ENCODE measurements at places on chromosomes 1 and 21. TPM values are rescaled to one million over a fixed set of nuclear protein-coding genes. Genes with fewer than 3 reads are reported as not detected.

Gene AXDND1
- total RNA-seq = 0.17 TPM

Gene IVL
- total RNA-seq = not detected

Gene KCNN3
- under 0.01 TPM for total RNA-seq

Gene OLFML3
- total RNA-seq = 139 TPM

Gene VANGL2
- under 0.01 TPM for total RNA-seq

Gene OLIG2
- not detected for total RNA-seq

Gene WNT3A
- not detected for total RNA-seq

Gene S100A8
- total RNA-seq = not detected

Gene ATP1A4
- not detected for total RNA-seq

Gene GSTM3
- 142 TPM for total RNA-seq

Gene HMCN1
- total RNA-seq = 7.4 TPM

Gene SFPQ
- 271 TPM for total RNA-seq

Gene KRTAP6-1
- not detected for total RNA-seq

Gene RORC
- total RNA-seq = 0.15 TPM

Measured in smooth muscle cell of trachea (primary cell).